ENCODE measurements at places on chromosomes 16 and 17. TPM values are rescaled to one million over a fixed set of nuclear protein-coding genes. Genes with fewer than 3 reads are reported as not detected.

- no peak overlapping the region for H3K4me3 ChIP-seq
- no peaks in the 10 kb centered on the region for H3K27me3 ChIP-seq
- no peak overlapping the region for H3K27ac ChIP-seq
Observed at GRCh38 chr17:44216694-44217093, 2.8 kb downstream of the UBTF start.

- no peak for DNase-seq
- H3K36me3 ChIP-seq, result peaks cover 9% of the 10 kb centered on the region
- H3K27ac ChIP-seq, result no peak overlapping the region
- no peaks in the 10 kb centered on the region for H3K27me3 ChIP-seq
- H3K4me1 ChIP-seq, result no peaks in the 10 kb centered on the region
Observed at GRCh38 chr17:16339402-16339801, 13.9 kb downstream of the CENPV start.

DNA sequence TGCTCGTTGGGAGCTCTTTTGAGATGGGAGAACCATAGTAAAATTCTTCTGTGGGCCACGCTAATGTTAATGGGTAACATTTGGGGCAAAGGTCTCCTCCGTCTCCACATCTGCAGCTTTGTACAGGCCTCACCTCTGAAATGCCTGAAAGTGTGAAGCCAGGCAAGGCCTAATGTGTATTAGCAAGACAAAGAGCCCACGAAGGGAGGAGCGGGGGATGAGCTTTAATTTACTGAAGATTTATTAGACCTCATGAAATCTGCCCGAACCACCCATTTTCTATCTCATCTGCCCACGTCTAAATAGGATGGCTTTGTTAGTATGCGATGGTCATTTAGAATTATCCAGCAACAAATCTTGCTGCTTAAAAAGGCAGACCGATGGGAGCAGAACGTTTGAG, 408.9 kb downstream of the PMP22 start:
- peaks cover 3% of the 10 kb centered on the region for H3K4me1 ChIP-seq
- no peaks in the 10 kb centered on the region for H3K27me3 ChIP-seq
- peak; percentile 80 for DNase-seq

DNA sequence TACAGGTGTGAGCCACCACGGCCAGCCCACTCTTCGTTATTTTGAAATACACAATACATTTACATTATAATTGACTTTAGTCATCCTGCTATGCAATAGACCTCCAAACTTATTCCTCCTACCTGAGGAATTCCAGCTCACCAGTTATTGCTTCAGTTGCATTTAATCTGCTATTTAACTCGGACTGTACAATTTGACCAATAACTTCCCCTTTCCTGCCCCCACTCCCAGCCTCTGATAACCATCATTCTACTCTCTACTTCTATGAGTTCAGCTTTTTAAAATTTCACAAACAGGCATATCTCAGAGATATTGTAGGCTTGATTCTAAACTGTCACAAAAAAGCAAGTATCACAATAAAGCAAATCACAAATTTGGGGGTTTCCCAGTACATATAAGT, 157.0 kb downstream of the COPRS start:
- H3K27ac ChIP-seq, result no peak overlapping the region
- no peaks in the 10 kb centered on the region for H3K4me1 ChIP-seq
- no peak overlapping the region for H3K4me3 ChIP-seq
- DNase-seq, result no peak
- no peaks in the 10 kb centered on the region for H3K27me3 ChIP-seq

DNA sequence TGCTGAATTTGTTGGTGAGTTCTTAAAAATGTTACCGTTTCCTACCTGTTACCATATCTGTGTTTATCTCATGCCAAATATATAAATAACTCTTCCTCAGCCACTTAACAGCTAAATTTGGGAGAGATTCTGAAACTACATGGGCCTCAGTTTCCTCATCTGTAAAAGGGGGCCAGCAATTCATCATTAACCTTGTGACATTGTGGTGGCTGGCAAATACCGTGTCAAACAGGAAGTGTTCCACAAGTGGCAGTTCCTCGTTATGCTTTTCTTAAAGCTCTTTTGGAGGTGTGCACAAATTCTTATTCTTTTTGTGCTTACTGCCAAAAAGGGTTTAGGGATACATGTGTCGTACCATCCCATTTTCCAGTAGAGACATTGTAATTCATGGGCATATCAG, 220.4 kb upstream of the CACNG5 start:
- no peak overlapping the region for H3K27ac ChIP-seq
- H3K27me3 ChIP-seq, result no peaks in the 10 kb centered on the region
- H3K4me3 ChIP-seq, result no peak overlapping the region

Gene TBX2
- 66.4 TPM for total RNA-seq

Gene KRT39
- not detected for total RNA-seq

Gene HOXB3
- 99.0 TPM for total RNA-seq

Gene DOC2B
- total RNA-seq, result 21.6 TPM

Gene HCRT
- total RNA-seq, result not detected

Gene SPATA22
- 0.31 TPM for total RNA-seq
